ENCODE measurements at places on chromosomes 2 and 18. TPM values are rescaled to one million over a fixed set of nuclear protein-coding genes. Genes with fewer than 3 reads are reported as not detected.

GRHL1 gene
- total RNA-seq = 12.0 TPM

TTC31 gene
- 5.6 TPM for total RNA-seq

DNA sequence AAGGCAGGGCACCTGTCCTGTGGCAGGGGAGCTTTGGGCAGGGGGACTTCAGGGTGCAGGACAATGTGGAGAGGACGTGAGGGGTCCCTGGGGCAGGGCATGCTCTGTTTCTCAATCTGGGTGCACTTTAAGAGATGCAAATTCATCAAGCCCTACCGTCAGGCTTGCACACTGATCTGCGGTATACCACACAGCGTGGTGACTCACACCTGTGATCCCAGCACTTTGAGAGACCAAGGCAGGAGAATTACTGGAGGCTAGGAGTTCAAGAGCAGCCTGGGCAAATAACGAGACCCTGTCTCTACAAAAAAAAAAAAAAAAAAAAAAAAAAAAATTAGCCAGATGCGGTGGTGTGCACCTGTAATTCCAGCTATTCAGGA lies 10.2 kb upstream of the GPC1 start:
- no peak for DNase-seq

DNA sequence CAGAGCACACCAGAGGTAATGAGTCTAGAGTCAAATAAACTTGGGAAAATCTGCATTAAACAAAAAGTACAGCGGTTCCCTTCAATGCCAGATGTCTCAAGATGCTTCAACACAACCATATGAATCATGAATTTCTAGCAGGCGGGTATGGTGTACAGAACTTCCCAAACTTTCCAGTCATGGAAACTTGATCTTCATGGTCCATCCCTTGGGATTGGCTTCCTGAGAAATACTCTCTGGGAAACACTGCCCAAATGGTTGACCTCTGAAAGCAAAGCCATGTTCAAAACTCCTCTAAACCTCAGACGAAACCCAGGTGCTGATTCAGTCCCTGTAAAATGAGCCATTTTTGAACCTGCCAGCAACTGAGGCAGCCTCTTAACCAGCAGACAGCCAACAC lies 16.4 kb upstream of the TMEM247 start:
- no peak for DNase-seq

Measured in spinal cord (tissue), 10 donors.